H9 (cell line): ENCODE measurements at places on chromosomes 3 and 15. TPM values are rescaled to one million over a fixed set of nuclear protein-coding genes. Genes with fewer than 3 reads are reported as not detected.

DNA sequence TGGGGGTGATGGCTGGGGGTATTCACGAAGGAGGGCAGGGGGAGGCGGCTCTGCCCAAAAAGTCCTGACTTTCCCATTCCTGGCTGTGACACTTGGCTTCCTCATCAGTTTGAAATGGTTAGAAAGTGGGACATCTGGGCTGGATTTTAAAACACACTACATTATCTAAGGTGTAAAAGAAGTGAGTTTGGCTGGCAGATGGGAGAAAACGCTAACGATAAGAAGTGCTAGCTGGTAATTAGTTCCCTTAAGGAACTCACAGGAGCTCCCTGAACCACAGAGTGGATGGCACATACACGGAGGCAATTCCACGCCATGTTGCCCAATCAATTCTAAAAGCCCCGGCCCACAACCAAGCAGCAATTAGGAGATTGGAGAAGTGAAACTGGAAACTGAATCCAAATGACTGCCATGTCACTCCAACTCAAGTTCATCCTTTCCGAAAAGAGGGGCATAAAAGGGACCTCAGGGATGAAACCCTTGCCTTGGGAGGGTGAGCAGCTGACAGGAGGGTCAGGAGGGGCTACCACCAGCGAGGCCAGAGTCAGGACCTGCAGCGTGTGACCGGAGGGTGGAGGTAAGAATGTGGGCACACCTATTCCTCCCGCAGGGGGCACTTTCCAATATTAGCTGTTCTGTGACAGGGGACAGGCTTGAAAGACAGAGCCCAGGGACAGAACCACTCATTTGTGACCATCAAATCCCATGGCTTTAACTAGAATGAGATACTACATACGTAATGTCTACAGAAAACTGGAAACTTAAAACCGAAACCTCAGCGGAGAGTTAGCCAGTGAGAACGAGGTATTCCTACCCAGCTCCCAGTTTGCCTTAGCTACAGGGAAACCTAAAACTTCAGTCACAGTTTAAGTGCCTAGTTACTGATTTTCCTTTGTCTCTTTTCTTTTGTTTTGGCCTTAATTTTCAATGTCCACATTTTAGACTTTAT lies 95.3 kb upstream of the OXTR start:
- no peak for DNase-seq

GRCh38 chr15:73922186-73923151 lies 3.8 kb upstream of the LOXL1 start:
- DNase-seq: peak; percentile 72

DNA sequence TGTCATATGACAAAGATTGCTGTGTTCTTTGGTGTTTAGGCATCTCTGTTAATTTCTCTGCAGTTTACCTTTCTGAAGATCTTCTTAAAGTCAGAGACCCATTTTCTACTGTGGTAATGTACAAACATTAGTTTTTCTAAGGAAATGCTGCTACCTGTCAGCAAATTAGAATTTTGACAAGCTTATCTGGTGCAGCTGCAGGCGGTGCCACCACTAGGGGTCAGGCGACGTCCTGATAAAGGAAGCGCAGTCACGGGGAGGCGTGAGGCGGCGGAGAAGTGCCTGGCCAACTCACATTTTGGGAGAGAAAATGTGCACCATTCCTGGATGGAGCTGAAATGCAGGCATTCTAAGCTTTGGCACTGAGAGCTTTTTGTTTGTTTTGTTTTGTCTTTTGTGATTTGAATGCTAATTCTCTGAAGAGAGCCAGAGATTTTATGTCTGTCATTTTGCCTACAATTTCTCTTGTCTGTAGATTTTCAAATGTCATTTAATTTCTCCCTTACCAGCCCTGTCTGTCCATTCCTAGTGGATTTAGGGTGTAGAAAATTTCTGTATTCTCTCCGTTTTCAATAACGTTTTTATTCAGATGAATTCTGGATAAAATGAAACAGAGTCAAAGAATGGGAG lies 24.9 kb upstream of the SIAH2 start:
- peak; percentile 85 for DNase-seq

Gene GOLGA6D
- total RNA-seq: 0.35 and 0.37 TPM in 2 replicates

- peak; percentile 15 for DNase-seq
Observed at GRCh38 chr3:127450331-127450730, 140.2 kb downstream of the TPRA1 start.

Gene MINDY4B
- not detected in 2 replicates for total RNA-seq

Gene GOLGA8J
- total RNA-seq: not detected in 2 replicates

DNA sequence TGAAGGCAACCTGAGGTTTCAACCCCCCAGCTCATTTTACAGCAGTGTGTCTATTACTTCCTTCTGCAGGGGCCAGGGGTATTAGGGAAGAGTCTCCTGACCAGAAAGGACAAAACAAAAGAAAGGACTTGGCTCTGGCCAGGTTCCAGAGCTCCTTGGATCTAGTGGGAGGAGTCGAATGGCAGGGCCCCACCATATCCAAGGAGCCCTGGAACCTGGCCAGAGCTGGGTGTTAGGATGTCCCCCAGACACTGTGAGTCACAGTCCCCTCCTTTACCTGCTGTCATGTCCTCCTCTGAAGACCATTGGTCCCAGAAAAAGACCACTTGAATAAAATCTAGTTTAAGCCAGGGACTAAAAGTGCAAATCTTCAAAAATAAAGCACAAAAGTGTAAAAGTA lies 113.2 kb downstream of the EEFSEC start:
- DNase-seq: peak; percentile 3

Gene RBP2
- total RNA-seq: not detected in 2 replicates

Gene NR2E3
- 0.31 and 0.35 TPM in 2 replicates for total RNA-seq

- DNase-seq: no peak
Observed at GRCh38 chr3:15825016-15825415, 27.2 kb upstream of the ANKRD28 start.

Gene SELENOK
- 30.3 and 34.6 TPM in 2 replicates for total RNA-seq

- DNase-seq: no peak
Observed at GRCh38 chr3:70261283-70261682, 51.2 kb downstream of the MDFIC2 start.

Gene NLGN1
- total RNA-seq: 5.2 and 5.5 TPM in 2 replicates

DNA sequence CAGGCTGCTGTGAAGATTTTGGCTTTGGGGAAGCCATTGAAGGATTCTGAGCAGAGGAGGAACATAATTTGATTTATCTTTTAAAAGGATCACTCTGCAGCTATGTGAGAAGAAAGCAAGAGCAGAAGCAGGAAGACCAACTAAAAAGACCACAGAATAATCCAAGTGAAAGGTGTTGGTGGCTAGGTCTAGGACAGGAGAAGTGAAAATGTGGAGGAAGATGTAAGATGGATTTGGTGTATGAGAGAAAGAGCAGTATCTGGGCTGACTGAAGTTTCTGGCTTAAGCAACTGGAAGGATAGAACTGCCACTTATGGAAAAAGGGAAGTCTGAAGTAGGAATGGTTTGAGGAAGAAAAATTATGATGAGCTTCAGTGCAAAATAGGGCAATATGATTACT lies 62.0 kb downstream of the SFMBT1 start:
- DNase-seq: no peak

- no peak for DNase-seq
Observed at GRCh38 chr15:80695911-80696661, 976 bp downstream of the ABHD17C start.

Gene RTP1
- 6.6 and 7.5 TPM in 2 replicates for total RNA-seq

- no peak for DNase-seq
Observed at GRCh38 chr3:114089675-114090074, 33.1 kb downstream of the QTRT2 start.

DNA sequence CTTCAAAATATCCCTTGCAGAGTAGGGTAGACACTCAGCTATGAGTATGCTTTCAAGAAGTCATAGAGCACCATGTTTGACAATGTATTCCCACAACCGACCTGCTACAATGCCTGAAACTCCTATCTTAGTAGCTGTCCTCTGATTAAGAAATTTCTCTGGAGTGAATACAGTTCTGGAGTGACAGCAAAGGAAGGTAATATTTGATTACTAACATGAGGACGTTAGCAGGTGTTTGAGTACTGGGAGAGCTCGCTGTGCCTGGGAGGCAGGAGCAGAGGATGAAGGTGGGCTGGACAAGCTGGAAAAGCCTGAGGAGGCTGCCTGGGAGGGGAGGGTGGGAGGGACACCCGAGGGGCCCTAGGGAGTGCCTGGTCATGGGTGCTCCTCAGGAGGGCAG lies 42.9 kb downstream of the PARP15 start:
- DNase-seq: no peak

Gene FBXO40
- 0.04 and 0.15 TPM in 2 replicates for total RNA-seq

DNA sequence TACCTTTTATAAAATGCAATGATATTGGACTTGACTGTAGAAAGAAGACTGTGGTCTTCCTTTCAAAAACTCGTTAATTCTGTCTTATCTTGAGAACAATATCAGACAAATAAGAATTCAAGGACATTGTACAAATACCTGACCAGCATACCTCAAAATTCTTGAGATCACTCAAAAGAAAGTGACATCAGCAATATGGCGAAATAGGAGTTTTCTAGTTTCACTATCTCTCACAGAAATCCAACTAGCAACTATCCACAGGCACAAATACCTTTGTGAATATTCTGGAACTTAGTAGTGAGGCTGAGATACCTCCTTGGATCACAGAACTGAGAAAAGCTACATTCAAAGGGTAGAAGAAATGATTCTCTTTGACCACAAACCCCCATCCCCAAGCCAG lies 419.7 kb downstream of the ZNF385D start:
- DNase-seq: no peak

DNA sequence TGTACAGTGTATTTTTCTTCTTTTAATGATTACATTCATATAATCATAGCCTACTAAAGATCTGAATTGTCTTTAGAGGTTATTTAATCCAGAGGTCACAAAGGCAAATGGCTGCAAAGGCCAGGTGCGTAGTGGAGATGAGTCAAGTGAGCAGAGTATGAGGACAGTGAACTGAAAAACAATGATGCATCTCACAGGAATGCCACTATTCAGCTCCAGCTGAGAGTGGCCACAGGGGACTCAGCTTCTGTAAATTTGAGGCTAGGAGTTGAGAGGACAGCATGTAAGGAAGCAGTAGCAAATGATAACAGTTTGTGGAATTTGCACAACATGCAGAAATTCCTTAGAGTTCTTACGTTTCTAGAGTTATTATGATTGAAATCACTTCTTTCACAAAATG lies 50.4 kb downstream of the COL6A5 start:
- DNase-seq: peak; percentile 64

- no peak for DNase-seq
Observed at GRCh38 chr15:39666677-39667076, 85.8 kb downstream of the THBS1 start.

Gene PRR20G
- 0.26 and 0.35 TPM in 2 replicates for total RNA-seq

GRCh38 chr3:8841472-8841871 lies 72.1 kb upstream of the OXTR start:
- DNase-seq: no peak

GRCh38 chr3:25945836-25946235 lies 155.9 kb downstream of the OXSM start:
- DNase-seq: no peak

DNA sequence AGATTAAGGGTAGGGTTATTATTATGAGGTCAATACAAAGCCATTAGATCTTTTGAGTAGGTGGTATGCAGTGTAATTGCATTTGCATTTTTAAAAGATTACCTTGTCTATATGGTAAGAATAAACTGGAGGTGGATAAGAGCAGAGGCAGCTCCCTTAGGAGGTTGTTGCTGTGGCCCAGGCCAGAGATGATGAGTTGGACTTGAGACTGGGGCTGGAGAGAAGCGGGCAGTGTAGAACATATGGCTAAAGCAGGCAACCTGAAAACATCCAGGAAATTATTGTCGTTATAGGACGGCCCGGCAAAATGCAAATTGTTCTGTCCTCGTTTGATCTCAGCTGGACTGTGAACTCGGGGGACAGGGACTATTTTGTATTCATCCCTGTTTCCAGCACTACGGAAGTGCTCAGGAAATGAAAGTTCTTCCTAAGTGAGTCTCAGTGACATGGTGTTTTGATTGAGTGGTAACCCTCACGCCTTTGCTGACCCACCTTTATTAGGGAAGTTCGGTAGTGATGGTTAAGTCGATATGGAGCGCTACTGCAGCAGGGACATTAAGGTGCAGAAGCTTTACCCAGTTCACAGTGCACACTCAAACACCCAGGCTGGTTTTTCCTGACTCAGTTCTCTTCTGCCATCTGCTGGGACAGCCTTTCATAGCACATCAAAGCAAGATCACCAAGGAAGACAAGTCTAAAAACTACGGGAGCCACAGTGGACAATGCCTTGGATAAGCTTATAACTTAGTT lies 27.2 kb upstream of the VPS33B start:
- peak; percentile 71 for DNase-seq

Gene ZPLD1
- not detected in 2 replicates for total RNA-seq

DNA sequence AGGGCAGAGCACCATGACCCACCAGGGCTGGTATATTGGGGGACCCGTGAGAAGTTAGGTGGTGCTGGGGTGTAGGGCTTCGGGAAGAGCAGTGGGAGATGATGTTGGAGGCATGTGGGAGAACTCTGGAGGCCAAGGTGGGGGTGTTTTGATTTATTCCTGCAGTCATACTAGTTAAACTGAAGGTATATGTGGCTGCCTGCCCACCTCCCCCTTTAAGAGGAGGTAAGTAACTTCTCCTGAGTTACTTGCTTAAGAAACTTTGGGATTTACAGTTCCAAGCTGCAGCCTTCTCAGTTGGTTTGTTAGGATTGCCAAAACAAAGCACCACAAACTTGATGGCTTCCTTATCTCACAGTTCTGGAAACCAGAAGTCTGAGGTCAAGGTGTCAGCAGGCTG lies 73.1 kb upstream of the AGBL1 start:
- DNase-seq: no peak

Gene AHSG
- 0.13 TPM in 1 of 2 replicates, not detected in the other for total RNA-seq

- no peak for DNase-seq
Observed at GRCh38 chr3:98846101-98846500, 55.4 kb downstream of the DCBLD2 start.
